HL-60 (cell line): ENCODE measurements at places on chromosomes 3 and 15.

GRCh38 chr15:68653801-68654200 is 75.0 kb downstream of the CORO2B start:
- DNase-seq = no peak

GRCh38 chr3:14601692-14602005 is 49.9 kb upstream of the CCDC174 start:
- no peak for DNase-seq

- no peak for DNase-seq
Observed at GRCh38 chr3:178508443-178508825, 27.8 kb upstream of the KCNMB2 start.

DNA sequence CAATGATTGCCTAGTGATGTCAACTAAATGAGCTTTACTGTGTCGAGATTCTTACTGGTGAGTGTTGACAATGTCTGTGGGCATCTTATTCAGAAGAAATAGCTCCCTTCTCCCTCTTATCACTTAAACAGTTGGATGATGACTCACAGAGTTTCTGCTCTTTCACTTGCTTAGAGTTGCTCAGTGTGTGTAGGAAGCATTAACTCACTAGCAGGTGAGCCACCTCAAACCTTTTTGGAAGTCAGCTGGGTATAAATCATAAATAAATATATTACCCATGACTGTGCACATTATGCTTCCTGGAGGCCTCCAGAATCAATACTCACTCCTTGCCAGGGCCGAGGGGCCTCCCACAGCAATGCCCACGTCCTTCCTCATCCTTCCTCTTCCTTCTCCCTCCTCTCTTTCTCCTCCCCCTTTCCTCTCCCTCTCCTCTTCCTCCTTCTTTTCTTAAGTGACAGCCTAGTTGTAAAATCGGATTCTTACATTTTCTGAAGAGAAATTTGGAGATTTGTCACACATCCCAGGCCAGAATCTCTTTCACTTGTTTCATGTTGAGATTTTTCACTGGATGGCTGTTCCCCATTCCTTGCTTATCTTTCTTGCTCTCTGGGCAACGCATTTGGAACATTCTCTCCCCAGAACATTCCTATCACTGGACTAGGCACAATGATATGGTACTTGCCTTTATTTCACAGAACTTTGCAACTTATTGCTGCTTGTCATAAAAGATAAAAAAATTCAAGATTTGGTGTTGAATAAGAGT is 17.5 kb downstream of the SHC4 start:
- peak; percentile 26 for DNase-seq

DNA sequence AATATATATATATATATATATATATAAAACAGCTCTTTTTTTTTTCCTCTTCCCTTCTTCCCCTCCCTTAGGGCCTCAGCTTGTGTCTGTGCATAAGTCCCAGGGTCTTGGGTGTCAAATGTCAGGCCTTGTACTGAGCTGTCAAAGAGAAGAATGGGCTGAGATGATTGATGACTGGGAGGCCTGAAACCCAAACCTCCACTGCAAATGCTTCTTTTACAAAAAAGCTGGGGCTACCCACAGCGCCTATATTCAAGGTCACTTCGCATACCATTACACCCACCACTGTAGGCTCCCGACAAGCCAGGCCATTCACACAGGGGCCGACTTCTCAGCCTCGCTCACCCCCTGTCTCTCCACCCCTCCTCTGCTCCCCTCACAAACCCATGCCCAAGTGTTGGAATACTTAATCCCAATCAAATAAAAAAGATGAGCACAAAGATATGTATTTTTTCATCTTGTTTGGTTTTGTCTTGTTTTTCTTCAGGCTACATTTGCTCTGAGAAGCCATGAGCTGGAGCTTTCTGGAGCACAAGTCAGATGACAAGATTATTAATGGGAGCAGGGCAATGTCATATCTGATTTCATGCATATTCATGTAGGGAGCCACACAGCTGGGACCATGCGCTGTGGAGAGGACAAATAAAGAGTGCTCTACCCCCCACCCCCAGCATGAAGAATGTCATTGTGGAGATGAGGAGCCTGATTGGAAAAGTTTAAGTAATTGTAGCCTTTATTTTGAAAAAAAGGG is 614.4 kb upstream of the NR2F2 start:
- DNase-seq = no peak

GRCh38 chr3:157423337-157423736 is 13.3 kb upstream of the PTX3 start:
- DNase-seq = no peak

DNA sequence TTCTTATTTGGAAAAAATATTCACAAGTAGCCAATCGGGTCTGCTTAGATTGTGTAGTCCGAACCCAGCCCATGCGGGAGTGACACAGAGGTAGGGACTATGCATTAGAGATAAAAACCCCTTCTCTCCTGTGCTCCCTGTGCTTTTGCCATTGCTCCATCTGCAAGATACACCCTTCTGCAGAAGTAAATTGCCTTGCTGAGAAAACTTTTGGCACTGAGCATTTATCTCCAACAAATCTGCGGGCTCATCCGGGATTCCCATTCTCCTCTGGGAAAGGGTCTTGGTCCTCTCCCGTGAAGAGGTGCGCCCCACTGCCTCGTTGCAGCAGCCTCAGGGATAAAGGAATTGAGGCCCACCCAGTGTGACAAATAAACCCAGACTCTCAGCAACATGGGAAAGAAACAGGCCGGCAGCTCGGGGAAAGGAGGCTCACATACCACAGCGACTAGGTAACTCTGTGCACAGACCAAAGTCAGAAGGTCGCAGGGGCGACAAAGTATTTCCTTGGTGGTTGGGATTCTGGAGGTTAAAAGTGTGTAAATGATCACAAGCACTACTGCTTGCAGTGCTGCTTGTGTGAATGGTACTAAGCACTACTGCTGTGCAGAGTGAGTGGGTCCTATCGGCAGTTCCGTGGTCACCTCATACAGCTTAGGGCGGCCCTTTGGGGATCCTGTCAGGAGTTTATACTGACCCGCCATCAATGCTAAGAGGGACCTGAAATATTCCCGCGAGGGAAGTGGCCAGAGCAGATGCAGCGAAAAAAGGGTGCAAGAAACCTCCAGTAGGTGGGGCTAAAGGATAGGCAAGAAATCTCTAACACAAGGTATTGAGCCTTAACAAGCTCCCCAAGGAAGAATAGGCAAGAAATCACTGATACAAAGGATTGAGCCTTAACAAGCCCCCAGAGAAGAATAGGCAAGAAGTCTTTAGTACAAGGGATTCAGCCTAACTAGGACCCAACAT is 54.3 kb downstream of the GSK3B start:
- DNase-seq = peak; percentile 21

- no peak for DNase-seq
Observed at GRCh38 chr15:60297047-60297446, 100.7 kb downstream of the ANXA2 start.

- no peak for DNase-seq
Observed at GRCh38 chr15:97319291-97319690, 641.2 kb upstream of the ARRDC4 start.

DNA sequence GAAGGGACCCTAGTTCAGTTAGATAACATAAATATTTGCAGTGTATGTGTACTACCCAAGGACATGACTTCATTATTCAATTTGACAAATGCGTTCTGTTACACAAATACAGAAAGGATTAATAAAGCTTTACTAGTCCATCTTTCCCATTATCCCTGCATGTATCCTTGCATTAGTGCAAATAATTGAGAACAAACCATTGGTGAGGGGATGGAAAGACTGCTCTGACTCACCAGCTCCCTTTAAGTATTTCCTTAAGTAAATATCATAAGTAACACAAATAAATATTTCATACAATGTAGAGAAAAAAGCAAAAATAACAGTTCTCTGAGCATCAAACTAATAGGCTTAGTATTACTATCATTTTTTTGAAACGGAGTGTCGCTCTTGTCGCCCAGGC is 1.9 kb upstream of the GPD1L start:
- no peak for DNase-seq

GRCh38 chr3:179265875-179266274 is 15.0 kb upstream of the KCNMB3 start:
- DNase-seq = no peak

DNA sequence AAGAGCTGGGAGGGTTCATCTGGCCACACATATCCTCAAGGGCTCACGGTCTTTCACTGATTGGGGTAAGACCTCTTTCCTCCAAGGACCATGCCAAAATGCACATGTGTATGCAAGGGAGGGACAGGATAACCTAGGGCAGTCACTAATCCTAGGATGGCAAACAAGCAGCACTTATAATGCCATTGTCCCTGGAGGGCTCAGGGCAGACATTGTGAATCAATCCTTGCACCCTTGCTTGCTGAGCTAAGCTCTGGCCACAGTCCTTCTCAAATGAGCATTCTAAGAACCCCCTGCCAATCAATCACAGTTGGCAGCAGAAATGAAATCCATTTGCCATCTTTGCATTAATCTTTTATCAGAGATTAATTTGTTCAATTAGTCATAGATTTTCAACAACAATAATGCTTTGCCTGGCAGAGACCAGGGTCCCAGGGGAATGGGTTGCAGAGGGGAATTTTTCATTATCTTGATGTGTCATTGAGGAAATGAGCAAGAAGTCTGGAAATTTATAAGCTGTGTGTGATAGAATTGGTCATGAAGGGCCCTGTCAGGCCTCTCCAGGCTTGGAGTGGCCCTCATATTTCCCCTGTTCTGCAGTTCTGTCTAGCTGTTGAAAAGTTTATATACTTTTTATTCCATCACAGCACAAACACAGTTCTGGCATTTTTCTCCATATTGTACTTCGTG is 57.2 kb upstream of the KY start:
- DNase-seq = no peak

DNA sequence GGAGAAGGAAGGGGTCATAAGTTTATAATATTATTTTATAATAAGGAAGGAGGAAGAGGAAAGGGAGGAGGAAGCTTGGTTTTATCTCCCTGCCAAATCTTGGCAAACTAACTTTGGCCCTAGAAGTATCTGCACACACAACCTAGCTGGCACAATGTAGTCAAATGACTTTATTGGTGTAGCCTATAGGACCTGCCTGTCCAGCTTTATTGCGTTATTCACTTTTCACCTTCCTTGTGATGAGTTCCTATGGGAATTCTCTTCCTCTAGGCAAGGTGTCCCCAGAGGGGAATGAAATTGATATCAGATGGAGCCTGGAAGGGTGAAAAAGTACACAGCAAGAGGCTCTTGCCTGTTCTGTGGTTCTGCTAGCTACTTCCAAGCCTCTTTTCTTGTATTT is 111.2 kb upstream of the SLC25A36 start:
- DNase-seq = no peak

DNA sequence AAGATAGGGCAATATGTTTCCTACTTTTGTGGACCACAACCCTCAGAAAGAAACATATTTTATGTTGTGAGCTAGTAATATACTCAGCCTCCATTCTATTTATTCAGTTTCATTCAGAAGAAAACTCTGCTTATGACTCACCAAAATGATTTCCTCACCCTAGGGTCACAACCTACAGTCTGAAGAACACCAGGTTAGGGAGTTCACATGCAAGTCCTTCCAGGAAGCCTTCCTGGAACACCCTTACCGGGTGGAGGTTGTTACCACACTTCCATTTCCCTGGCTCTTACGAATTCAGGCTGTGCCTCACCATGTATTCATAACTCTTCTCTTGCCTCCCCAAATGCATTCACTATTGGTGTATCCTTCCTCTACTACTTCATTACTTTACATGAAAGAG is 228.0 kb upstream of the ADAMTS9 start:
- no peak for DNase-seq

DNA sequence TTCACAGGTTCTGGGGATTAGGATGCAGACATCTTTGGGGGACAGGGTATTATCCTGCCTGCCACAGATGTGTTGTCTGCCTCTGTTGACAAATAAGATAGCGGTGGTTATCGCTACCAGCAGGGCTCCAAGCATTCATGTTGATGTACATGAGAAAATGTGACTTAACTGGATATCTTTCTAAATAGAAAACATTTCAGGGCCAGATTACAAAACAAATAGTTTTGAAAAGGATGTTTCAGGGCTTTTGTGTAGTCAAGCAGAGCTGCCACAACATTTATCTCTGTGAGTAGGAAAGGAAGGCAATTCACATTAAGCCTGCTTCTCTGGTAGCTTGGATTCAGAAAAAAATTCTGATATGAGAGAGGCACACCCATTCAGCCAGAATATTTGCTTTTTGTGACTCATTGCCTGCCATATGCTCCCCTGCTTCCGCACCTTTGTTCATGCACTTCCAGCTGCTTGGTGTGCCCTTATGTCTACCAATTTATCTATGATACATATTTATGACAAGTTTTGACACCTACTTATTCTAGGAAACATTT is 22.8 kb downstream of the PLS1 start:
- DNase-seq = no peak

DNA sequence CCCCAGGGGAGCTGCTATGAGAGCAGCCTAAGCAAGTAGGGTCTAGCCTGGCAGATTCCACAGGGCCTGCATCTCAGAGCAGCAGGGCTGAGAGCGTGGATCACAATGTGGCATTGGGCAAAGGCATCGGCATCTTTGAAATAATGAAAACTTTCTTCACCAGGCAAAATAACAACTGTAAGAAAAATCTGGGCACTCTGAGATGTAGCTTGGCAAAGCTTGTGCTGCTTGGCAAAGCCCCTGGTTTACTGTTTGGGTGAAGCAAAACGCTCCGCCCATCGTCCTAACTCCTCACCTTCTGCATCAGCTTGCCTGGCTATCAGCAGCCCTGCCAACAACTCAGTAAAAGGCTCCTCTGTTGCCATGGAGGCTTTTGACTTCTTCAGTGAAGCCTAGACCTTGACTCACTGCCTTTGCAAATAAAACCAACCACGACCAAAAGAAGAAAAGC is 212.8 kb upstream of the EIF1B start:
- no peak for DNase-seq

GRCh38 chr3:188268336-188268735 is 114.4 kb downstream of the LPP start:
- DNase-seq = no peak

GRCh38 chr3:116034086-116034485 is 410.8 kb downstream of the GAP43 start:
- DNase-seq = no peak

DNA sequence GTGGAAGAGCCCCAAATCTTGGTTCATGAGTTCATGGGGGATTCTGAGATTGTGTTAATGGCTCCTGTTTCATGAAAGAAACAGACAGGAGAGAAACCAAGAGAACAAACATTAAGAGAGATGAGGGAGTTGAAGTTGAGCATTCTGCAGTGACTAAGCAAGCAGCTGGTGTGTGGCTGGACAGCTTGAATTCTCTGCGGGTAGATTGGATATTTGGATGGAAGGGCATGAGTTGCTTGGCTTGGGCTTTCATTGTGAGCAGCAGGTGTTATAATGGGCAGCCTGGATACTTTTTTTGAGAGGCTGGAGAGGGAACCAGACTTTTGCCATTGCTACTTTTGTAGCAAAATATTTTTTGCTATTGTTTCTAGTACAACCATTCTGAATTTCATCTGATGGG is 346.8 kb upstream of the SATB1 start:
- no peak for DNase-seq

GRCh38 chr3:53728606-53729005 is 117.6 kb downstream of the CHDH start:
- DNase-seq = no peak
